ENCODE measurements at places on chromosomes 3 and 15.

GRCh38 chr15:69099941-69100340 is 60.5 kb upstream of the GLCE start:
- DNase-seq, result no peak

- peak; percentile 86 for DNase-seq
Measured at GRCh38 chr3:17195192-17195611, 310.4 kb downstream of the PLCL2 start.

DNA sequence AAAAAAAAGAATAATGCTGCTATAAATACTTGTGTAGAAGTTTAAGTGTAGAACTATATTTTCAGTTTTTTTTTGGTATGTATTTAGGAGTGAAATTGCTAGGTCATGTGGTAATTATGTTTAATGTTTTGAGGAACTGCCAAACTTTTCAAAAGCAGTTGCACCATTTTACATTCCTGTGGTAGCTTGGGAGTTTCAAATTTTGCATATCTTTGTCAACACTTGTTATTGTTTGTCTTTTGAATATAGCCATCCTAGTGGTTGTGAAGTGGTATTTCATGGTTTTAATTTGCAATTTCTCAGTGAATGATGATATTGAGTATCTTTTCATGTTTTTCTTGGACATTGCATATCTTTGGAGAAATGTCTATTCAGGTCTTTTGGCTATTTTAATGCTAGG is 30.4 kb downstream of the SKIL start:
- peak; percentile 76 for DNase-seq

DNA sequence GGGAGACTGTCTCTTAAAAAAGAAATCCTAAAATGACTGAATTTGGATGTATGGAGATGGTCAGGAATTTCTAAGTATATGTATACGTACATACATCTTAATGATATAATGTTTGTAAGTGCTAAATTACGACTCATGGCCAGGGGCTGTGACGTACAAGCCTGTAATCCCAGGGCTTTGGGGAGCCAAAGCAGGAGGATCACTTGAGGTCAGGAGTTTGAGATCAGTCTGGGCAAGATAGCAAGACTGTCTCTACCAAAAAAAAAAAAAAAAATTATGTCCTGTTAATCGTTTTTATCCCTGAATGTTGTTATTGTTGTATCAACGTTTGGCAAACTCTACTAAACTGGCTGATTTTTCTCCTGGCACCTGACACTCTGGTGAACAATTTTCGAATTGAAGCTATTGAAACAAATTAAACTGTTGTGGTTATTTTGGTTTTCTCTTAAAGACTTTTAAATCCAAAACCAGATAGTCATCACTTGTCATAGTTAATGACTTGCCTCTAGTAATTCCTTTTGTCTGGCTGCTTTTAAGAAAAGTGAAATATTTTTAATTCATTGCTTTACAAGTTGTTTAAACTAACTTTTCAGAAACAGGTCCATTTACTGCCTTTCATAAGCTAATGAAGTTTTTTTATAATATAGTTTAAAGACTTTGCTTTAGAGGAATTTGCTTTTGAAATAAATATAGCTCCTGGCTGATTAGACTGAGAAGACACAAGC is 7.0 kb downstream of the MORF4L1 start:
- DNase-seq, result no peak

- no peak for DNase-seq
Measured at GRCh38 chr3:115663414-115663813, 40.1 kb downstream of the GAP43 start.

GRCh38 chr3:100503448-100503847 is 11.0 kb downstream of the TMEM45A start:
- no peak for DNase-seq

GRCh38 chr3:5221701-5222100 is 34.2 kb downstream of the EDEM1 start:
- DNase-seq, result peak; percentile 49

DNA sequence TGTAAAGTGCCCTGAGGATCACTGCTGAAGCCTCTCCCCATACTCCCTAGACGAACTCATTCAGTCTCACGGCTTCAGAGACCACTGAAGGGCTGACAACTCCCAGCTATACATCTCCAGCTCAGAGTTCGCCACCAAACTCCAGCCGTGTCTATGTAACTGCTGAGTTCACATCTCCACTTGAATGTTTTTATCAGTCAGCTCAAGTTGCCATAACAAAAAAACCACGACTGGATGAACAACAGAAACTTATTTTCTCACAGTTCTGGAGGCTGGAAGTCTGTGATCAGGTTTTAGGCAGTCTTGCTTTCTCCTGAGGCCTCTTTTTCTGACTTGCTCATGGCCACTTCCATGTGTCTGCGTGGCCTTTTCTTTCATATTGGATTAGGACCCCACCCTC is 223.0 kb upstream of the LRRFIP2 start:
- DNase-seq, result peak; percentile 14

DNA sequence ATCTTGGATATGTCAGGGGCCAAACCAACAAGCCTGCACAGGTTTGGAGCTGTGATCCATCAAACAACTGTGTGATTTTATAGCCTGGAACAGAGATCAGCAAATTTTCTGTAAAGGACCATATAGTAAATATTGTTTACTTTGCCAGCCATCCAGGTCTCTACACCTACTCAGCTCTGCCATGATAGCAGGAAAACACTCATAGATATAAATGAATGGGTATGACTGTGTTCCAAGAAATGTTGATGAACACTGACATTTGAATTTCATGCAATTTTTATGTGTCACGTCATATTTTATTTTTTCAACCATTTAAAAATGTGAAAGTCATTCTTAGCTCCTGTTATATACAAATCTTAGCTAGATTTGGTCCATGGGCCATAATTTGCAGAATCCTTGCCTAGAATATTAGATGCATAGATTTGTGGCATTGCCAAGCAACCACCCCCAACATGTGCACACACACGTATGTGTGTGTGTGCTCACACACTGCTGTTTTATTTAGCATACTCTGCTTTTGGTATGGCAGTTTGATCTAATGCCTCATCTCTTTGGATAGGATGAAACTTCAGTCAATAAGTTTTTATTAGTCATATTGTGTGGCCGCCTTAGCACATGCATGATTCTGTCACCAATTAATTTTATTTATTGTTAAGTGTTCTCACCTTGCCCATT is 6.4 kb downstream of the ATXN7 start:
- no peak for DNase-seq

DNA sequence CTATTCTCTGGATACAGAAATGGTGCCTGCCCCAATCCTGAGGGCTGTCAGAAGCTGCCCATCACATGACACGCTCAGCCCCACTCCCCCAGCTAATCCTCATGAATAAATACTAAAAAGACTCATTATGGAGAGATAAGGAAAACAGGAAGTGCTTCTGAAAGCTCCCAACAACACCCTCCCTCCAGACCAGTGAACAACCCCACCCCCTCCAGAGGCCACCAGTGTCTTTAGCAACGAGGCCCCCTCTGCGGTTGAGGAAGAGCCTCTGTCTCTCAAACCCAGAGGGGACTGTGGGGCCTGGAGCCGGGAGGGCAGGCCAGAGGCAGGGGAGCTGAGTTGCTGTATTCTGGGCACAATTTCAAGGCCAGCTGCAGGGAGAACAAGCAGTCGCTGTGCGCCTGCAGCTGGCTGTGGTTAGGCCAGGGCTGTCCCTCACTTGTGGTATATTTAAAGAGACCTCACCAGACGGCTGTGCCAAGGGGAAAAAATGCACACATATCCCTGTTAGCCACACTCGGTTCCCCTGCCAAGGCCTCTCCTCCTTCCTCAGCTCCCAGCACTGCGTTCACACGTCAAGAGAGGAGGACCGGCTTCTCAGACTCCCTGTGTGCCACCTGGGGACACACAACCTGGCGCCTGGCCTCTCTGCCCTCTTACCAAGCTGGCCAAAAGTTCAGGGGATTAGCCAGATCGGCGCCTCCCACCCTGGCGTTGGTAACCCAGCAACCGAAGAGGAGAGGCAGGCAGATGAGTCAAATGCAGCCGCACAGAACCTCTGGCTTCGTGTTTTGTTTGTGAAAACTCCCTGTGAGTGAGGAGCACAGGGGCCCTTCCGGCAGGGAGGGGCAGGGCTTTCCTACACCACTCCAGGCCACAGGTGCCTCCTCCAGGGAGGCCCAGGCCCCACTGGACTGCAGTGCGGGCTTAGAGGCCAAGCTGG is 101.2 kb upstream of the ETV5 start:
- peak; percentile 62 for DNase-seq

DNA sequence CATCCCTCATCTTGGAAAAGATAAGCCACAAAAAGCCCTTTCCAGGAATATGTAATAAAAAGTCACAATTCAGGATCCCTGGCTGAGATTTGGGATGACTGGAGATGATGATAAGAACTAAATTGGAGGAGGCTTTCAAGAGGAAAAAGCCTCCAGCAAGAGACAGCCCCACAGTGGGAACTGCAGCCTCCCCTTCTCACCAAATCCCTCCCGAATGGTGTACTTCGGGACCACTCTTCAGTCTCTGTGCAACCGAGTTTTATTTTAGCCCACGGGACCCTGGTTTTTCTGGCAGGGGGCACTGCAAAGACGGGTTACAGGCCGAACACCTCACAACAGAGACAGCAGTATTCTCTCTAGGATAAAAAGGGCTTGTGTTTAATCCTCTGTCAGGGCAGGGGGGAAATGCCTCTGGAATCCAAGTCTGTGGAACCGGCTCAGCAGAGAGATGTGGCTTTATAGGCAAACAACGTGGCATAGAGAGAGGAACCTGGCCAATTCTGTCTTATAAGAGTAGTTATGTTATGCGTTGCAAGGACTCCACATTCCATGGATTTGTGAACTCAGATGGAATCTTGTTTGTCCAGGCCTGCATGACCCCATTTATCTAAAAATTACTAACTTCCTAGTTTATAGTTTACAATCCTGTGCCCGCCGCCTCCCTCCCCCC is 1.2 kb upstream of the LMCD1 start:
- peak; percentile 69 for DNase-seq

DNA sequence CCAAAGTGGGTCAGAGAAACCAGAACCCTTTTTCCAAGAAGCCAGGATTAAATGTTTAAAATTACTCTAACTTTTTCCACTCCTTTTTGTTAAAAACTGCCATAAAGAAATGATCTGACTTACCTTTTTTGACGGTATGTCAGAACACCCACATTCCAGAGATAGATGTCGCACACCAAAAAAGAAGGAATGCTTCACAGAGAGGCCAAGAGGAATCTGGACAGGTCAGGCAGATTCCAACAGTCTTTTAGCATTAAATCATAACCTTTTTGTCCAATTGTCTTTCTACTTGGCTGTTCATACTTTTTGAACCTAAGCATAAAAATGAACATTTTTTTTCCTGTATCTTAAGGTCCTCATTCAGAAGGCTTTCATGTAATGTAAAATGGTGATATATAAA is 846.9 kb downstream of the NSUN3 start:
- DNase-seq, result no peak

GRCh38 chr3:184643442-184643841 is 68.4 kb downstream of the MAGEF1 start:
- DNase-seq, result no peak

- DNase-seq, result no peak
Measured at GRCh38 chr3:39249453-39250115, 30.3 kb downstream of the CX3CR1 start.

GRCh38 chr15:51267051-51267702 is 71.2 kb downstream of the CYP19A1 start:
- DNase-seq, result peak; percentile 4

GRCh38 chr15:90497912-90498311 is 31.8 kb upstream of the CRTC3 start:
- DNase-seq, result no peak

DNA sequence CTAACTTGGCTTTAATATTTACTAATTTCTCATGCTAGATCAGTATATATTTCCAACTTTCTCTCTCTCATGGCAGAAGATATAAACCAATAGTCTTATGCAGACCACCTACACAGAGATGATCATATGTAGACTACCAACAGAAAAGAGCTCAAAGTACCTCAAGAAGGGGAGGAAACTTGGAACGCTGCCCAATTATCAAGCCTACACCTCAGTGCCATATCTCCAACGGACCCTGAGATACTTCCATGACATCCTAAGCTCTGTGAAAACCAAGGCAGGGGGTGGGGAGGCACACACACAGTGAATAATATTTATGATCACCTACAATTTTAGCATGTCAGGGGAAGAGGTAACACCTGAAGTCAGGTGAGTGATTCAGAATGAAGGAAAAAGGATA is 100.6 kb downstream of the STAG1 start:
- no peak for DNase-seq

DNA sequence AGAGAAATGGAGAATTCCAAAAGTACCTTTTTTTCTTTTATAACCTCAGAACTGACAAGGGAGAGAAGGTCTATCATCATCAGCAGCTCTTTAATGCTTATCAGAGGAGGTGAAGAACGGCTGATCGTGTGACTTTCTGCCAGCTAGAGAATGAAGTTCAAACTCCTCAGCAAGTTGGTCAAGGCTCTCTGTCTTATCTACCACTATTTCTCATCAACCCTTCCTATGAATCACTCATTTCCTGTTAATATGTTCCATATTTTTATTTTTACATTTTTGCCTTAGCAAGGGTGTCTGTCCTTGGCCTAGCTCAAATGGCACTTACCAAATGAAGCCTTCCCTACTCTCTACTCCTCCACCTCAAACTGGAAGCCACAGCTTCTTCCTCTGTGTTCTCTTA is 73.1 kb upstream of the TSPAN3 start:
- DNase-seq, result peak; percentile 78

DNA sequence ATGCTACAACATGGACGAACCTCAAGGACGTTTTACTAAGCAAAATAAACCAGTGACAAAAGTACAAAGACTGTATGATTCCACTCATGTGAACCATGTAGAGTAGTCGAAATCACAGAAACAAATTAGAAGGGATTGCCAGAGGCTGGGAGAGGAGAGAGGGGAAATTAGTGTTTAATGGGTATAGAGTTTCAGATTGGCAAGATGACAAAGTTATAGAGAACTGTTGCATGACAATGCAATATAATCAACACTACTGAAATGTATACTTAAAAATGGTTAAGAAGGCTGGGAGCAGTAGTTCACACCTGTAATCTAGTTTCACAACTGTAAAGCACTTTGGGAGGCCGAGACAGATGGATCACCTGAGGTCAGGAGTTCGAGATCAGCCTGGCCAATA is 36.9 kb downstream of the PLS1 start:
- DNase-seq, result no peak

DNA sequence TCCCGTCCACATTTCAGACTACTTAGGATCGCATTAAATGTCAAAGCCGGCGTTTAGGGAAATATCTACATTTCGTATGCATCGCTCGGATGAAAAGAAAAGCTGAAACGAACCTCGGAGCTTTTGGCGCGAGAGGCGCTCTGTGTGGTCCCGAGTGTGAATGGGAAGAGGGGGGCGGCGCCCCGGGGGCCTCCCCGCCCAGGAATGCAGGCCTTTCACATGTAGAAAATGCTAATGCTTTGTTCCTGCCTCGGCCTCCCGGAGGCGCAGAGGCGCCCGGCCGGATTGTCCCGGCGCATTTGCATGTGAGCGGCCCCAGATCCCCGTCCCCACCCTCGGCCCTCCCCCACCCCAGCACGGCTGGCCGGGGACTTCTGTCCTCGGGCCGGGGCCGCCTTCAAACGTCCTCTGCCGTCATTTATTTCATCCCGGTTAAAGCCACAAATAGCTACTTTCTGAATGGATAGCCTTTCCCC is 37.0 kb upstream of the TRIM71 start:
- DNase-seq, result peak; percentile 54

- no peak for DNase-seq
Measured at GRCh38 chr3:129371041-129371826, 57.2 kb downstream of the EFCAB12 start.

All from choroid plexus epithelial cell (primary cell).